ENCODE measurements at places on chromosomes 3 and 15.
A peak's percentile ranks its signal among the peaks of the same experiment; 100 is the strongest.

GRCh38 chr3:177904621-177905020 lies 631.6 kb upstream of the KCNMB2 start:
- DNase-seq, result peak; percentile 21

- DNase-seq, result no peak
Observed at GRCh38 chr3:61182662-61183061, 68.6 kb downstream of the FHIT start.

GRCh38 chr3:46890132-46890531 lies 12.6 kb downstream of the PTH1R start:
- no peak for DNase-seq

DNA sequence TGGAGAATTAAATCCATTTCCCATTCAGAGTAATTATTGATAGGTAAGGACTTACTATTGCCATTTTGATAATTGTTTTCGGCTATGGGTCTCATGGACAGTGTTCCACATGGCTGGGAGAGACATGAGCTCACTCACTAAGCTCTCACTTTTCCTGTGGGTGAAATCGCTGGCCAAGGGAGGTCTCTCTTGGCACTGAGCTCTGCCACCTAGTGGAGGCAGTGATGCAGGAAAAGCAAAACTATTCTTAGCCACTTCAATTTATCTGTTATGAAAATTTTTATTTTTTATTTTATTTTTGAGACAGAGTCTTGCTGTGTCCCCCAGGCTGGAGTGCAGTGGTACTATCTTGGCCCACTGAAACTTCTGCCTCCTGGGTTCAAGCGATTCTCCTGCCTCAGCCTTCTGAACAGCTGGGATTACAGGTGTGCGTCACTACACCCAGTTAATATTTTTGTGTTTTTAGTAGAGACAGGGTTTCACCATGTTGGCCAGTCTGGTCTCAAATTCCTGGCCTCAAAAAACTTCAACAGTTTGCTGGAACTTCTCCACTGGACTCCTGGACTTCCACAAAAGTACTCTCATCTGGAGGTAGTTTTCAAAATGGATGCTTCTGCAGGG lies 4.7 kb upstream of the RNF13 start:
- peak; percentile 81 for DNase-seq

GRCh38 chr15:100310513-100311153 lies 31.1 kb downstream of the ADAMTS17 start:
- no peak for DNase-seq

- DNase-seq, result no peak
Observed at GRCh38 chr3:185934174-185934557, 3.6 kb downstream of the TRA2B start.

- no peak for DNase-seq
Observed at GRCh38 chr3:134419214-134419959, 45.1 kb upstream of the AMOTL2 start.

DNA sequence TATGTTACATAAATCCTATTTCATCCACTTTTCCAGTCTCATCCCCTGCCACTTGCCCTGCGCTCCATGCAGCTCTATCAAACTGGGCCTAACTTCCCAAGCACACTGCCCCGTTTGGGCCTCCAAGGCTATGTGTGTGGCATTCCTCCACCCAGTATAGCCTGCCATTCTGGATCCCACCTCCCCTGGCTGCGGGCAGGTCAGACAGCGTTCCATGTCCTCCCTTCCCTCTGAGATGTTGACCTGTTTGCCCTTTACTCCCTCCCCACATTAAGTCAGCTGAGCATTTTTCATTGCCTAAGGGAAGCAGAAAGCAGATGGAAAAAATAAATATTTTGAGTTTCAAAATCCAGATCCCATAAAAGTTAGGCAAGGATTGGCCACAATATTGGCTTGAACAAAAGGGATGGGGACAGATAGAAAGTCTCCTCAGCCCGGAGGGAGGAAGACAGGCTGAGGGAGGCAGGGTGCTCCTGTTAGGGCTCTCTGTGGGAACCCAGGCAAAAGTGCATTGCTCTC lies 73.3 kb downstream of the CYP19A1 start:
- DNase-seq, result no peak
